ENCODE measurements at places on chromosomes 7 and 10.

DNA sequence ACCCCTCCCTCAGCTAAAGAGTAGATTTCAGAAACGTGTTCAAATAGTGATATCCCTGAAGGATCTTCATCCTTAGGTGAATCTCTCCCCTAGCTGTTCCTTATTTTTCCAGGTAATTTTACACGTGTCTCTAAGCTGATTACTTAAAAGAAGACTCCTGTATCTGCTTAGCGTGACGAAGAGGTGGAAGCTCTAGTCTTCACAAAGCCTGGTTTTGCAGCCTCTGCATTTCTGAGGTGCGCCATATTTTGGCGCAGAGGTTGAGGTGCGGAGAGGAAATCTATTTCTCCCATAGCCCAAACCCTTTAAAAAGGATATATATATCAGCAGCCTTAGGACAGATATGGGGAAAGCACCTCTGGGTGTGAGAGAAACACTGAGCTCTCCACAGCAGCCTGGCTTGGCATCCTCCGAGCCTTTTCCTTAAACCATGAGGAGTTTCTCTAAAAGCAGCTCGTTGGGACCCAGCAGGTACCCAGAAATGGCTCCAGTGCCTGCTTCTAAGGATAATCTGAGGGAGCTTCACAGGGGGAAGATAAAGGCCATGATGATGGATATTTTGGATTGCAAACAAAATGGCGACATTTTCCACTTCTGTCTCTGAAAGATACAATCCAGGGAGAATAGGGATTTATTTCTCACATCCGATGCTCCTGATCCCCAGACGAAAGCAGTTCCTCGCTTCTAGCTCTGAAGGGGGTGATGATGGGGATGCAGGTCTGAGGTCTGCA lies 3.0 kb upstream of the HOXA2 start:
- DNase-seq = no peak
- peaks cover 65% of the 10 kb centered on the region for H3K4me1 ChIP-seq
- no peaks in the 10 kb centered on the region for H3K27me3 ChIP-seq
- peak overlapping the region; percentile 99 for H3K4me3 ChIP-seq
- peak overlapping the region; percentile 96 for H3K27ac ChIP-seq

GRCh38 chr10:27540672-27541071 lies 36.6 kb downstream of the RAB18 start:
- no peak overlapping the region for H3K27ac ChIP-seq
- H3K4me3 ChIP-seq = no peak overlapping the region
- no peaks in the 10 kb centered on the region for H3K27me3 ChIP-seq
- no peak for DNase-seq
- H3K4me1 ChIP-seq = no peaks in the 10 kb centered on the region

GRCh38 chr10:103861505-103861904 lies 6.1 kb upstream of the SH3PXD2A start:
- H3K4me3 ChIP-seq = no peak overlapping the region
- no peak overlapping the region for H3K27ac ChIP-seq
- H3K27me3 ChIP-seq = no peaks in the 10 kb centered on the region
- DNase-seq = no peak
- H3K4me1 ChIP-seq = no peaks in the 10 kb centered on the region

DNA sequence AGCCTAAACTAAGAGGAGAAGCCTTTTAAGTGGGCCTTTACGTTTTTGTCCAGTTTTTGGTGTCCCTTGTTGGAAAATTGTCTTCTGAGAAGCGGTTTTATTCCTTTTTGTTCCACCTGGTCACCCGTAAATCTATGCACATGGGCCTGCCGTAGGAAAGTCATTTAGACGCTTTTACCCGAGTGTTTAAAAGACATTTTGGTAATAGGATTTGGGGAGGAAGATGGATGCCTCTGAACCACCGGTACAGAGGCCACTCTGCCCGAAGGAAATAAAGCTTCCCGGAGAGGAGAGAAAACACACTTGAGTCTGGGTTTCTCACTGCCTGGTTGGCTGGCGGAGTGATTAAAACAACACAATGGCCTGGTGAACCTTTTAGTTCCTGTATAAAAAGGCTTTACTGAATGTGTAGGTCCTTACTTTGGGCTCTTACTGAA lies 760 bp downstream of the THNSL1 start:
- peak overlapping the region; percentile 82 for H3K4me3 ChIP-seq
- peaks cover 21% of the 10 kb centered on the region for H3K4me1 ChIP-seq
- no peak for DNase-seq
- peak overlapping the region; percentile 91 for H3K27ac ChIP-seq
- H3K36me3 ChIP-seq = no peaks in the 10 kb centered on the region

DNA sequence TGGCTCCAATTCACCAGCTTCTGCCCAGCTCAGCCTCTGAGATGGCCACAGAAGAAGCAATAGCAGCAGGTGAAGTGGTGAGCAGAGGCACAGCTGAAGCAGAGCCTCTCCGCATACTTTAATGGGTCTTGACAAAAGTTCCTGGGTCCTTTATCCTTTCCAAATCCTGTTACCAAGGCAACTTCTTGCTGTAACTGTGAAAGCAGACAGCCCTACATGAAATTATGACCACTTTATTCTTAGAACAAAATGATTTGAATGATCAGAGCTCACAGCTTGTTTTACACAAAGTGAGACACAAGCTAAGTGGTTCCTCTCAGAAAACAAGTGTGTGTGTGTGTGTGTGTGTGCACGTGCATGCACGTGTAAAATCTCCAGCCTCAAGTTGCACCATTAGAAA lies 245.6 kb downstream of the HTR7 start:
- no peaks in the 10 kb centered on the region for H3K27me3 ChIP-seq
- DNase-seq = no peak

Measured in thoracic aorta (tissue), 2 donors.